ENCODE measurements at places on chromosomes 7 and 10.

DNA sequence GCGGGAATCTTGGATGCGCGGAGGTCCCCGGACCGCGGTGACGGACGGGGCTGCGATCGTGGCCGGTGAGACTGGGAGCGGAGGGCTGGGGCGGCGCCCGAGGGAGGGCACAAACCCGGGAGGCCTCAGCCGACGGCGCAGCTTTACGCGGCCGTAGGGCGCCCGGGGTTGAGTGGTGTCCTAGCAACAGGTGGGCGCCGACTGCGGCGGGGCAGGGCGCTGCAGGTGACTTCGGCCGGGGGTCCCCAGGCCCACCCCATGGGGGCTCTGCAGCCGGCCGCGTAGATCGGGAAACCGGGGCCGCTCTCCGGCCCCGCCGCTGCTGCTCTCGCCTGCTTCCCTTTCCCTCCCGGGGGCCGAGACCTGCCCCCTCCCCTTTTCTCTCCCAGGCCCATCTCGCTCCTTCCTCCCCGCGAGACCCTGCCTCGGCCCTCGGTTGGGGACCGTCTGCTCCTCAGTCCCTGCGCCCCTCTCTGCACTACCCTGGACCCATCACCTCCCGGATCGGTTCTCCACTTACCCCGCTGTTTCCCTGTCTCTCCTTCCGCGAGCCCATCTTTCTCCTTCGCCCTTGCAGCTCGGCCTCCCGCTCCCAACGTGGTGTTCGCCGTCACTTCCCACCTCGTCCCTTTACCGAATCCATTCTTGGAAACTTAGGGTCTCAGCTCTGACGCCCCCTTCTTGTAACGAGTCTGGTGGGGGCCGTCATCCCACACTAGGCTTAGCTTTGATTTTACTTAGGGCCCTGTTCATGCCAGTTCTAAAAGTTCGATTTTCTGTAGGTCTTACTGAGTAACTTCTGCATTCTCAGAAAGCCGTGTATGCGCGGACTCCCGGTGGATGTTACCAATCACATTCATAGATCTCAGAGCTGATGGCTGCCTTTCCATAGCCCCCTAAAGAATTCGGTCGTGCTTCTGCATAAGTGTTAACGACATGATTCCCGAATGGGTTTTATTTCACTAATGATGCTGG is 18.5 kb upstream of the ACBD5 start:
- no peak for DNase-seq

GRCh38 chr7:85770332-85770731 is 583.5 kb upstream of the SEMA3D start:
- no peak for DNase-seq

DNA sequence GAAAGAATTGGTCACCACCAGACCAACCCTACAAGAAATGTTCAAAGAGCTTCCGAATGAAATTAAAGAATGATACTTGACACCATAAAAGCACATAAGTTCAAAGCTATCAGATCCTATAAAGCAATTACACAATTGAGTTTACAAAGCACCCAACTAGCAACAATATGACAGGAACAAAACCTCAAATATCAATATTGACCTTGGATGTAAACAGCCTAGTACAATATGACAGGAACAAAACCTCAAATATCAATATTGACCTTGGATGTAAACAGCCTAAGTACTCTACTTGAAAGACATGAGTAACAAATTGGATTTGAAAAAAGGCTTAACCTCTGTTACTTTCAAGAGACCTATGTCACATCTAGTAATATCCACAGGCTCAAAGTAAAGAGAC is 1201.4 kb downstream of the XPNPEP1 start:
- DNase-seq = no peak

DNA sequence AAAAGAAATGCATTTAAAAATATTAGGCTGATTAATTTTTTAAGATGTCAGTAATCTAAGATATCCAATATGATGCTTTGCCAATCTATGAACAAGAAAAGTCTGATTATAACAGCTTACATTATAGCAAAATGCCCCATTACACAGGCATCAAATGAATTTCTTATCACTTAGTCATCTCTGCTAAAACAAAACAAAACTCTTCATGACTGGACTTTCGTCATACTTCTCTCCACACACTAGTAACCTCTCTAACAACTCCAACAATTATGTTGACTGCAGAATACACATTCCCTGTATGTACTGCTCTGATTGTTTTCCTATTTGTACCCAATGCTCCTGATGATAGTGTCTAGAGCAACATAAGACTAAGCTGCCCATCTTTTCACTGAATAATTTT is 3.8 kb upstream of the MKI67 start:
- no peak for DNase-seq

DNA sequence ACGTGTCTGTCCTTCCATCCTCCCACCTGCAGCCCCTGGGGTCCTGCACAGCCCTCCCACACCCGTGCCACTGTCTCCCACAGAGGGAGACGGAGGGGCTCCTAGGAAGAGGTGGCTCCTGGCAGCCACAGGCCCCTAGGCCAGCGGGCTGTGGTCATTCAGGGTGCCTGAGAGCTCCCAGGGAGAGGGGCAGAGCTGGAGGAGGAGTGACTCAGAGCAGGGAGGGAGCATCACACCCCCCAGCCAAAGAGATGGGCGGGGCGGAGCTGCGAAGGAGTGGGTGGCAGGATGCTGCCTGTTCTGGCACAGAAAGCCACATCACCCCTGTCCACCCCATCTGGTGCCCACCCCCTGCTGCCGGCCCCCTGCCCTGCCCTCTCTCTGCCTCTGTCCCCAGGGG is 50.5 kb downstream of the STK32C start:
- no peak for DNase-seq

DNA sequence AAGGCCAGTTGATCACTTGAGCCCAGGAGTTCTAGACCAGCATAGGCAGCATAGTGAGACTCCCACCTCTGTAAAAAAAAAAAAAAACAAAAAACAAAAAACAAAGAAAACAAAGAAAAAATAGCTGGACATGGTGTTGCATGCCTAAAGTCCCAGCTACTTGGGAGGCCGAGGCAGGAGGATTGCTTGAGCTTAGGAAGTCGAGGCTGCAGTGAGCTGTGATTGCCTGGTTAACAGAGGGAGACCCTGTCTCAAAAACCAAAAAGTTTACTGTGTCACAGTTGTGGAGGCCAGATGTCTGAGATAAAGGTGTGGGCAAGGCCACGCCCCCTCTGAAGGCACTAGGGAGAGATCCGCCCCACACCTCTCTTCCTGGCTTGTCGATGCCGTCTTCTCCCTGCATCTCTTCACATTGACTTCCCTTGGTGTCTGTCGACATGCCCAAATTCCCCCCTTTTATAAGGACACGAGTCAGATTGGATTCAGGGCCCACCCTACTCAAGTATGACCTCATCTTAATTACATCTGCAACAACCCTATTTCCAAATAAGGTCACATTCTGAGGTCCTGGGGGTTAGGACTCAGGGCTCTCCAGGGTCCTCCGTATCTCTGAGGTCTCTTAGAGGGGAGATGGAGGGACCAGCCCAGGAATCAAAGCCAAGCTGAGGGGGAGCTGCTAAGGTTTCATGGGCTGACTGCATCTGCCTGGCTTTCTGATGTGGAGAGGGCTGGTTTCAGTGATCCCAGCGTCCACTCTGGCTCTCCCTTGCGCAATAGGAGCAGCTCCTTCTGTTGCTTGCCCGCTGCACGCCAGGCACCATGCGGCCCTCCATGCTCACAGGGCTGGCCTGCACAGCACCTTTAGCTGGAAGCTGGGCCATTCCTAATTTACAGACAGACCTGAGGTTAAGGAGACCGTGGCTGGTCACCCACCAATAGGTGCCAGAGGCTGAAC is 23.1 kb downstream of the AGAP3 start:
- no peak for DNase-seq

DNA sequence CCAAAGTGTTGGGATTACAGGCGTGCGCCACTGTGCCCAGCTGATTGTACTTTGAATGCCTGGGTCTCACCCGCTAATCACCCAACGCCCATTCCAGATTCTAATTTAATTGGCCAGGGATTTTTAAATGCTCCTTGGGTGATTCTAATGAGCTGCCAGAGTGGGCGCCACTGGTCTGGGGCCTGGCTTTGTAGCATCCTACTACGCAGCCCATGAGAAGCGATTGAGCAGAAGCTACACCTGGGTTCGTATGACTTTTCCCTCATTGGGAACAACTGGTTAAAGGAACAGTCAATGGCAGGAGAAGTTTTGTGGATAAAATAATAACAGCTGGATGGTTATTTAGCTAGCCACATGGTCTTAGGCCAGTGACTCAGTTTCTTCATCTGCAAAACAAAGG is 108.0 kb downstream of the SPAG6 start:
- no peak for DNase-seq

- DNase-seq = no peak
These were observed 195.9 kb upstream of the MKI67 start for GRCh38 chr10:128322106-128322505.

- no peak for DNase-seq
These were observed 33.8 kb upstream of the LYZL1 start for GRCh38 chr10:29255104-29255503.

DNA sequence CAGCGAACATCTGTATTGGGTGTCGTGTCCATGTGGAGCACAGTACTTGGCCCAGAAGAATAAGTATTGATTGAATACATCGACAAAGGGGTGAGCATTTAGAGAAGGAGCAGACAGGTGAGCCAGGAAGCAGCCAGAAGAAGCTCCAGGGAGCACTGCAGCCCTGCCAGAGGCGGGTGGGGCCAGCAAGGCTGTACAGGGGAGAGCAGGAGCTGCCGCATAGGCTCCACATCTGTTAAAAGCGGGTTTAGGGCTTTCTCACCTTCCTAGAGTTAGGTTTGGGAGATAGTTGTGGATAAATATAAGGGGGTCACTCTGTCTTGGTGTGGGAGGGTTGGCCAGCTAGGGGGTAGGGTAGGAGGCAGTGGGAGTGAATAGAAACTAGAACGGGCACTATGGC is 1.3 kb upstream of the CPA1 start:
- DNase-seq = no peak

GRCh38 chr10:98528166-98528804 is 81.5 kb upstream of the HPS1 start:
- no peak for DNase-seq
